ENCODE measurements at places on chromosomes 4 and X. TPM values are rescaled to one million over a fixed set of nuclear protein-coding genes. Genes with fewer than 3 reads are reported as not detected.

- DNase-seq: no peak
Observed at GRCh38 chrX:101693476-101693875, 33.8 kb upstream of the ARMCX2 start.

PABPC4L gene
- total RNA-seq: 3.8 TPM

- no peak for DNase-seq
Observed at GRCh38 chr4:11155208-11155867, 273.4 kb downstream of the HS3ST1 start.

SHISA3 gene
- total RNA-seq: not detected

GRCh38 chrX:151386838-151387459 lies 10.1 kb upstream of the VMA21 start:
- no peak for DNase-seq

CT45A10 gene
- not detected for total RNA-seq

DNA sequence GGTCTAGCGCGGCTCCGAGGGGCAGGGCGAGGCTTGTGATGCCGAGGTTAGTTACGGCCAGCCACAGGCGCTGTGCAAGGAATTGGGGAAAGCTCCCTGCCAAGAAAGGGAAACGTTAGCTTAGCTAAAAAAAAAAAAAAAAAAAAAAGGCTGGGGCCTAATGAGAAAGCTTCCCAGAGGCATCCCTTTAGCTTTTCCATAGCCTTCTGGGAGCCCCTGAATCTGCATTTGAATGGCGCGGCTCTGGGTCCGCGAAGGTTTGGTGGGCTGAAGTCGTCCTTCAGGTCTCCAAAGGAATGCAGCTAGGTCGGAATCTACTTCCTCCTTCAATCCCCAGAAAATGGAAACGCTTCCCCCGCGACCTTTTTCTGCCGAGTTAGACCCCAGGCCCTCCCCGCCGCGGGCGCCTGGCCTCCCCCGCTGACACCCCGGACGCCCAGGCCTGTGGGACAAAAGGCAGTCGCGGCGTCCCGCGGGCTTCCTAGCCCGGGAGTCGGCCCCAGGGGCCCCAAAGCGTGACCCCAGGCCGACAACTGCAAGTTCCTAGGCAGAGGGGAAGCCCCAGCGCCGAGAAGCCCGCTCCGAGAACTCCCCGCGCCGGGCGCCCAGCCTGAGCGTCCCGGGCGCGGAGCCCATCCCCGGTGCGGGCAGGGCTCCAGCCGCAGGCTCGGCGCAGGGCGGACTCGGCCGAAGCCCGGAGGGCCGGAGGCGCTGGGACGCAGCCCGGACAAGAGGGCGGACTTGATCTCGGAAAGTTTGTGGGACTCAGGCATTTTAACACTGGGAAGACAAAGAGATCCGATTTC lies 605 bp upstream of the FAT1 start:
- DNase-seq: peak; percentile 70

DNA sequence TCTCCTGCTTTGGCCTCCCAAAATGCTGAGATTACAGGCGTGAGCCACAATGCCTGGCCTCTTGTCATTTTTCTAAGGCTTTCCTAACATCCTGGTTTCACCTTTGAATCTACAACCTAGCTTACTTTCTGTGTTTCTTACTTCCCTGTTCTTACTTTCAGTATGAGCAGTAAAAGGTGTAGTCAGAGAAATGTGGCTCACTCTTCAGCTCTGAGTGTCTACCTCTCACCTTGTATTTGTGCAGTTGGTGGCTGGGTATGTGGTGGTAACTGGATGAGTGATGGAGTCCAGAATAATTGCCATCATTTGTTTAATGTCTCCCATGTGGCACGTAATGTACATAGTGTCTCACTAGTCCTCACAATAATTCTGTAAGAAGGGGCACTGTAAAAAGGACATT lies 19.1 kb upstream of the CXCL11 start:
- no peak for DNase-seq

GRCh38 chrX:71017396-71017939 lies 50.7 kb downstream of the SNX12 start:
- DNase-seq: no peak

- DNase-seq: peak; percentile 94
Observed at GRCh38 chr4:67035501-67035900, 509.8 kb downstream of the CENPC start.

AFP gene
- 25.5 TPM for total RNA-seq

- no peak for DNase-seq
Observed at GRCh38 chrX:14095702-14096101, 66.0 kb upstream of the GEMIN8 start.

DNA sequence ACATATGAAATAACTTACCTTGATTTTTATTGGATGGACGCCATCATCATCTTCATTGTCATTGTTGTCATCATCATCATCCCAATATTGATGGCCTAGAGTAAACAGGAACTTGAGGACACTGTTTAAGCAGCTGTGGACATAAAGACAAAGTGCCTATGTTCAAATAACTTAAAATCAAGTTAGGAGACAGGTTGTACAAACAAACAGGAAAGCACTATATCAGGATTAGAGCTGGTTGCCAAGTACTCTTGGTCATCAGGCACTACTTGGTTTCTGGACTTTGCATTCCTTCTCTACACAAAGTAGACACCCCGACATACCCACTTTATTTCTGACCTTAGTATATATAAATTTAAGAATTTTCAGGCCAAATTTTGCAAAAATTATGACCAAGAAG lies 608.6 kb downstream of the KLHL13 start:
- DNase-seq: no peak

SLC10A4 gene
- total RNA-seq: not detected

GRCh38 chr4:141609243-141609642 lies 27.1 kb upstream of the IL15 start:
- DNase-seq: no peak

GRCh38 chr4:156553659-156554058 lies 417.9 kb downstream of the PDGFC start:
- DNase-seq: no peak

DNA sequence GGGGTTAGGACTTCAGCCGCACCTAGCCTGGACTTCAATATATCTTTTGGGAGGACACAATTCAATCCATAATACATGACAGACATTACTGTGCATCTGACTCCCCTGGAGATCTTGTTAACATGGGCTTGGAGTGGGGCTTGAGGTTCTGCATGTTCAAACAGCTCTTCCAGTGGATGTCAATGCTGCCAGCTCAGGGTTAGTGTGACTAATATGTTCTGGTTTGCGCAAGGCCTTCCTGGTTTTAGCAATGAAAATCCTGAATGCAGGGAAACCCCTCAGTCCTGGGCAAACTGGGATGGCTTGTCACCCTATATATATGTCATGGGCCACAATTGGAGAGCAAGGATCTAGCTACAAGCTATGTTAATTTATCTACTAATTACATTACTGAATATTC lies 2.7 kb upstream of the TSPAN7 start:
- no peak for DNase-seq

FRMPD4 gene
- total RNA-seq: under 0.01 TPM

DNA sequence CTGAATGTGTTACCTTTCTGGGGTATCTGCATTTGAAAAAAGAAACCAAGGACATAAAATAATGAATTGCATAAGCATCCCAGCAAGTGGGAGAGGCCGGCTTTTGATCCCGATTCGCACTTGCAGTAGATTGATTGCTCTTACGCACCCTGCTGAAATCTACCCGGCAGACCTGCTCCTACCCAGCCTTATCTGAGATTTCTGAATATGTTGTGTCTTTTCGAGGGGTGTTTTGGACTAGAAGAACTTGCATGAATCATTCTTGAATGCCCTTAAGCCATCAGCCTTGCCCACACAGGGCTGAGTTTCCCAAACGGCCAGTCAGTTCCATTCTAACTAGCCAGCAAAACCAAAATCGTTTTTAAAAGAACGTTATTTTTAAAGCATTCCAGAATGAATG lies 174.4 kb upstream of the BCOR start:
- DNase-seq: no peak

DNA sequence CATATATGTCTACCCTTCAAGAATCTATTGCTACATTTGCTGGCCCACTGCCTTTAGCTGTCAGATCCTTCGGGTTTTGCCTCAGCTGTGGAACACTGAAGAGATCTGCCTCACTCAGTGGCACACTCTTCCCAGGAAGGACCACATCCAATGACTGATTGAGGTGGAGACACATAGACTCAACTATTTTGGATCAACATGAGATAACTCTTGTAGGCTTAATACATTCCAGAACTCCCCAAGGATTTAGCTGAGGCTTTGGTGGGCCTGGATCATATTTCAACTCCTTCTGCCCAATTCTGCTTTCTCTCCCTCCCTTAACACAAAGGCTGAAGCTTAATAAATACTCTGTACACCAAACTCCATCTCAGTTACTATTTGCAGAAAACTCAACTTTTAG lies 100.5 kb downstream of the CORIN start:
- DNase-seq: no peak

USP26 gene
- total RNA-seq: not detected

DNA sequence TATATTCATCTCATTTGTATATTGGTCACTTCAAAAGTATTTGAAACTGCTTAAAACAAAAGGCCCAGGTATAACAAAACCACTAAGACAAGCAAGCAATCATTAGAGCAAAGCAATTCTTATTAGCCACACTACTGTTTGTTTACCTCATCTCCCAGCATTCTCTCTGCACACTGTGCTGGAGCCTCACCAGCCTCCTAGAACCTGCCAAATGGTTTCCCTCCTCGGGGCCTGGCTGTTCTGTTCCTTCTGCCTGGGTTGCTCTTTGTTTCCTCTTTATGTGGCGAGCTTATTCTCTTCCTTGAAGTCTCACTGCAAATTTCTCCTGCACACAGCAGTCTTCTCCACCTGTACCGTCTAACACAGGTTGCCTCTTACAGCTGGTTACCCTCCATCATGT lies 67.5 kb upstream of the MND1 start:
- DNase-seq: no peak

DNA sequence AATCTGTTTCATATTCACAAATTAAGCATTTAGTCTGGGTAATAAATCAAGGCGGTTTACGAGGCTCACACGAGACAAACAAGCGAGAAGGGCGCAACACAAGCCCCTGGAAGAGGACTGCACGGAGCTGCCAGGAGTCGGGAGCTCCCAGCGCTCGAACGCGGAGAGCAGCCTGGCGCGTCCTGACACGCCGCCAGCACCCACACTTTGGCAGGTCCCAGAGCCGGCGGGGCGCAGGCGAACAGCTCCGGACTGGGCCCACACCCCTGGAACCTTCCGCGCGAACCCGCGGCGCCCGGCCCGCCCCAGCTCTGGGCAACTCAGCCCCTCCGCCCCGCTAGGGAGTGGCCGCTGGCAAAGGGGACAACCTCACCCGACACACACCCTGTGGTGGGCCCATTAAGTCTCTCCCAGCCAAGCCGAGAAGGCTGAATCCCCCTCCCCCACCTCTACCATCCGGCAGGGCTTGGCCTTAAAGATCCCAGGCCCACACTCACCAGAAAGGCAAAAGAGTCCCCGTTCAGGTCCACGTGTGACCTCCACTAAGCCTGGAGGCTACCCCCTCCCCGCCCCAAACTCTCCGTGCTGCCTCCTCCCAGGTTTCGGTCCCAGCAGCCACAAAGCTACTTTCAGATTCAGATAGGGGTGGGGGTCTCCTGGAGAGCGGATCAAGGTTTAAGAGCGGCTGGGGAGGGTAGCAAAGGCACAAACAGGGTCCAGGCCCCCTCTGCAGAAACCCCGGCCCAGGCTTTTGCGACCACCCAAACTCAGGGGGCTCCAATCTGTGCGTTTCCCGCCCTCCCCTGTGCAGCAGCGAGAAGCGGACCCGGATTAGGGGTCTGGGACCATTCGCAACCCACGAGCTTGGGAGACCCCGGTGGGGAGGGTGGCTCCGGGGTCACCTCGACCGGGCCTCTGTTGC lies 47.5 kb upstream of the BCOR start:
- no peak for DNase-seq

DNA sequence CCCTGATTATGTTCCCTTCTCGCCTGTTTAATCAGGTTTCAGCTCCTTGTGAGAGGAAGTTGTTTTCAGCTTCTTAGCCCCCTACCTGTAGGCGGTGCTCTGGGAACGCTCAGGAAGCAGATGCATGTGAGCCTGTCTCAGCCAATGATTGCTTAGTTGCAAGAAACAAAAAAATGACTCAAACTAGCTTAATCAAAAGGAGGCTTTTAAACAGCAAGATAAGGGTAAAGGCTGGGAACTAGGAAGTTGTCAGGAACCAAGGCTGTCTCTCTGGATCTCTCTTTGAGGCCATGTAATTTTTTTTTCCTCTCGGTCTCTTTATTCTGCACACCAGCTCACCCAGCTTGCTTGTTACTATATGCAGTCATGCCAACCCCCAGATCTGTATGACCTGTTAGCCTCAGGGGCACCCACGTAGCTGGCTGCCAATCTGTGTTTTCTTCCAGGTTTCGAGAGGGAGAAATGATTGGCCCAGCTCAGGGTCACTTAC lies 109.1 kb downstream of the PTTG2 start:
- DNase-seq: no peak

FHIP1A gene
- total RNA-seq: 8.7 TPM

GRCh38 chr4:36332023-36332781 lies 50.8 kb downstream of the DTHD1 start:
- DNase-seq: no peak

SMR3B gene
- not detected for total RNA-seq

- DNase-seq: peak; percentile 50
Observed at GRCh38 chr4:85968945-85969819, 390.7 kb downstream of the MAPK10 start.

GRCh38 chr4:101693842-101694398 lies 96.6 kb upstream of the BANK1 start:
- peak; percentile 84 for DNase-seq

- DNase-seq: peak; percentile 47
Observed at GRCh38 chr4:83852085-83852451, 316.2 kb downstream of the GPAT3 start.

SPANXB1 gene
- not detected for total RNA-seq

DNA sequence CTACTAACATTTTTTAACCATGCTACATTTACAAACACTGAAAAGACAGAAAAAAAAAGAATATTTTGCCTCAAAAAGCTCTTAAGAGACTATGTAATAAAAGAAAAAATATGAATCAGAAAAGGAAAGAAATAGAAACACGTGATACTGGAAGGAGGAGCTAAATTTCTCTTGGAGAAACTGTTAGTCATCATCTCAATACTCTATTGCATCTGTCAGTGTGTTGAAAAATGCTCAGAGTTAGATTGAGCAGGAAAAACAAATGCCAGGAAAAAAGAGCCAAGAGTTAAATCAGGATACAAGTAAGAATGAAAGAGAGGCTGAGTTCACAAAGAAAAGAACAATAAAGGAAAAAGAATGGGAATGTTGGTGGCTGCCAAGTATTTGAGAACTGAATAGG lies 2.6 kb downstream of the RAB28 start:
- peak; percentile 8 for DNase-seq
